ENCODE measurements at places on chromosomes 4 and X.

DNA sequence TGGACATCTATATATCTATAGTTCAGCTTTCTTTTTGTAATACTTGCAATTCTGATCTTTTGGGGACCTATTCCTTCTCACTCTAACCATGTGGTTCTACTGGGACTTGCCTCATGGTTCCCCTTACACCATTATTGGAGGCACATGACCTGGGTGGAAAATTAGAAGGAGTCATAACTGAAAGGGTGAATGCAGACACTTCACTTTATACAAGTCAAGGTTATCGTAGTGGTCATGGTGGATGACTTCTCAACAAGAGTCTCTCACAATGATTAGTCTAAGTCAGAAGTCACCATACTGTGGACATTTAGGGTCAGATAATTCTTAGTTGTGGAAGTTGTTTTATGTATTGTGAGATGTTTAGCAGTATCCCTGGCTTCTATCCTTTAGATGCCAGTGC is 10.5 kb upstream of the EIF4E start:
- DNase-seq, result no peak

- DNase-seq, result peak; percentile 15
Observed at GRCh38 chrX:125203737-125204578, 115.7 kb upstream of the TEX13C start.

GRCh38 chr4:10701702-10702460 is 17.3 kb upstream of the CLNK start:
- peak; percentile 20 for DNase-seq

GRCh38 chrX:132592880-132593279 is 104.0 kb upstream of the MBNL3 start:
- DNase-seq, result no peak

- no peak for DNase-seq
Observed at GRCh38 chr4:6460876-6461275, 11.5 kb downstream of the PPP2R2C start.

GRCh38 chr4:38290914-38291313 is 330.7 kb downstream of the PTTG2 start:
- DNase-seq, result no peak

DNA sequence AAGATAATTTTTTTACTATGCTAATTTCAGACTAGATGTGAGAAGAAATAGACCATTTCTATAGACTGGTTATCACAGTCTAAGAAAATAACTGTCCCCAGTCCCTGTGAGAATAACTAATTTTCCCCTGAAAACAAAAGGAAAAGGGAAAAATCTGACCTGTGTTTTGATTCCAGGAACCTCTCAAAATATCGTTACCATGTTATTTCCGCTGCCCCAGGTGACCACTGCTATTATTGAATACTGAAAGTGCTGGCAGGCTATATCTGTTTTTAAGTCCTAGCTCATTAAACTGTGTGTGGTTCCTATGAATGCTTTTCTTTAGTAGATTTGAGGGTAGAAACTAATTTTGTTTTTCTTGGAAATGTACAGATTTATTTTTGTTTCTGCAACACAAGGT is 83.6 kb downstream of the GAB1 start:
- DNase-seq, result no peak

GRCh38 chrX:154908821-154909220 is 22.7 kb downstream of the F8A1 start:
- no peak for DNase-seq

- DNase-seq, result no peak
Observed at GRCh38 chr4:24914460-24914859, 1.6 kb upstream of the CCDC149 start.

GRCh38 chrX:119009071-119009470 is 34.7 kb downstream of the LONRF3 start:
- no peak for DNase-seq

GRCh38 chr4:146510942-146511341 is 10.8 kb downstream of the SLC10A7 start:
- no peak for DNase-seq

Data from astrocyte of the cerebellum (primary cell).